ENCODE measurements at places on chromosomes 2 and 18.
A peak's percentile ranks its signal among the peaks of the same experiment; 100 is the strongest.

DNA sequence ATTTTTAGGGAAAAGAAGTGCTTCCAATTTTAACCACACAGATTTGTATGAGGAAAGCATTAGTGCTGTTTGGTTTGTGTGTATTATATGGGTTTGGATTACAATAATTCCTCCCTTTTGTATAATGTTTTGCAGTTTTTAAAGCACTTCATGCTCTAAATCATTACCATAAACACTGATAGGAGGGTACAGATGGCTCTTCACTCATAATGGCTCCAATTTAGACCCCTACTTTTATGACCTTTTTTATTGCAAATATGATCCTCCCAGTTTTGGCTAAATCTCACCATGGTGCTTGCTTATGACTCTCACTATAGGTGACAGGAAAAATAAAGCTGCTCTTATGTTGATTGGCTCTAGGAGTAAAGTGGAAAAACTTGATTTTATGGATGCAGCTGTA, 23.8 kb upstream of the TMEM17 start:
- no peak for DNase-seq

- peak; percentile 49 for DNase-seq
Measured at GRCh38 chr18:59049721-59050660, 89.7 kb upstream of the SEC11C start.

DNA sequence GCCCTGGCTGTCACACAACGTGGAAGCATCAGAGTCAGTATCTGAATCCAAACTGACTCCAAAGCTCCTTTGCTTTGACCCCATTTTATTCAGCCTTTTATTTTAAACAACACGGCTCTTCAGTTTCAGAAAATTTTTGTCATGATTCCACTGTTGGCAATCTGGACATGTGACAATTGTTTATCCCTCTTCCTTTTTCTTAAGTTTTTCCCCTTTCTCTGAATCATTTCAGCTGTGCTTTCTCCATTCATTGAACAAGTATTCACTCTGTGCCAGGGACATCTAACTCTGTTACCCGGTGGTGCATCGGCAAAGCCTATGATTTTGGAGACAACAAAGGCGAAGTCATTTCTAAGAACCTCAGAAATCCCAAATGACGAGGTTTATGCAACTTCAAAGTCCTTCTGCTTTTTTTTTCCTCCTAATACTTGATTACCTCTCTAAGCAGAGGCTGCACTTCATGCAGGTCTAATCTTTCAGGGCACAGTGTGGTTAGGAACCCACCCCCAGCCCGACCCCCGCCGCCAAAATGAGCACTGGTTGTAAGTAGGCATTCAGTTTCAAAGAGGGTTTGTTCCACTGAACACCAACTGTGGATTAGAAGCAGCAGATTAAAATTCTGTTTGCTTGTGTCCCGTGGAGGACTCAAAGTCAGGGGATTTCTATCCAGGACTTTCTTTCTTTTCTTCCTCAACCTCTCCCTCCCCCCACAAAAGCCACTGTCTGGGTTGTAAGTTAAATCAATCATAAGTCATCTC, 18.6 kb downstream of the ST6GAL2 start:
- no peak for DNase-seq

GRCh38 chr2:112026509-112026908, 28.6 kb upstream of the TMEM87B start:
- DNase-seq, result no peak

DNA sequence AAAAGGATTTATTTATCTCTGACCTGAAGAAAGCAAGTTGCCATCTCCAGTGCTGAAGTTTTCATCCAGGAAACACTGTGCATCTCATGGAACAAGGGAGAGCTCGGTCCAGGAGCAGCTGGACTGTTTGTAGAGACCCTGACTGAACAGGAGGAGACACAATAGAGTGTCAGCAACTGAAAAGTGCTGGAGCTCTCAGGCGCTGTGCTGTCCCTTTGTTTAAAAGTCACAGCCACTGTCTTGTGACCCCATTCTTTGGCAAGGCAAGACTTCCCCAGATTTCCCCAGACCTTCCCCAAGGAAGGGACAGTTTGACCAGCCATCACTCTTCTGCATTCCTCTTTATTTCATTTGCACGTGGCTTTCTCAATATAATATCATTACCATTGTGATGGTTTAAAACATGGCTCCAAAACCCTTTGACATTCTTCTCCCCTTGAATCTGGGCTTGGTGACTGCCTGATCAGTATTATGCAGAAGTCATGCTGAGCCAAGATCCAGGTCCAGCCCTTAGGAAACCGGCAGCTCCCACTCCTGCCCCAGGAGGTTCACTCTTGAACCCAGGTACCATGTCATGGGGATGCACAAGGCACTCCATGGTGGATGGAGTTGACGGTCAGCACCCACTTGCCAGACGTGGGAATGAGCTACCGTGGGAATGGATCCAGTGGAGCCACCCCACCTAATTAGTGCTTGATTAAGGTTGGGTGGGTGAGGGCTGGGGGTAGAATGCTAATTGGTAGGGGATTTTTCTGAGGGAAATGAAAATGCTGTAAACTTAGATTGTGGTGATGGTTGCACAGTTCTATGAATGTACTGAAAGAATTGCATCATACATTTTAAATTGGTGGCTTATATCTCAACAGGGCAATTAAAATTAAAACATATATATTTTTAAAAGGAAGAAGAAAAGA, 497.9 kb upstream of the RAB6C start:
- no peak for DNase-seq
